Aortic smooth muscle cell (primary cell): ENCODE measurements at places on chromosomes 7 and 10. TPM values are rescaled to one million over a fixed set of nuclear protein-coding genes. Genes with fewer than 3 reads are reported as not detected.

SFTPA1 gene
- not detected in 2 replicates for total RNA-seq

CDK13 gene
- 41.6 and 50.4 TPM in 2 replicates for total RNA-seq

CUL2 gene
- 25.5 and 27.3 TPM in 2 replicates for total RNA-seq

BMPER gene
- 5.9 and 13.2 TPM in 2 replicates for total RNA-seq

TMEM213 gene
- not detected in 2 replicates for total RNA-seq

LMOD2 gene
- not detected in 2 replicates for total RNA-seq

PDAP1 gene
- total RNA-seq: 45.3 and 47.7 TPM in 2 replicates

CCL24 gene
- total RNA-seq: not detected in 2 replicates

ZNF467 gene
- total RNA-seq: 0.26 and 2.5 TPM in 2 replicates

VPS26A gene
- 27.3 and 35.2 TPM in 2 replicates for total RNA-seq

CYCS gene
- total RNA-seq: 32.3 and 37.5 TPM in 2 replicates

WDR86 gene
- total RNA-seq: 0.06 and 0.26 TPM in 2 replicates

MNX1 gene
- total RNA-seq: not detected in 2 replicates

OR2A42 gene
- 0.06 TPM in 1 of 2 replicates, not detected in the other for total RNA-seq

ASB10 gene
- total RNA-seq: not detected in 2 replicates

RGS10 gene
- total RNA-seq: 34.9 and 46.2 TPM in 2 replicates

TRIM50 gene
- not detected in 2 replicates for total RNA-seq

CTTNBP2 gene
- 1.5 and 1.9 TPM in 2 replicates for total RNA-seq

FAM25C gene
- total RNA-seq: not detected in 2 replicates

SPRN gene
- total RNA-seq: 0.12 and 0.13 TPM in 2 replicates

PDZD7 gene
- total RNA-seq: 3.3 and 3.4 TPM in 2 replicates

MDFIC gene
- 31.0 and 36.6 TPM in 2 replicates for total RNA-seq

ERVW-1 gene
- total RNA-seq: not detected in 2 replicates

PDE1C gene
- total RNA-seq: 0.56 and 0.92 TPM in 2 replicates

ADAMTS14 gene
- total RNA-seq: 3.7 and 5.1 TPM in 2 replicates

HMX2 gene
- total RNA-seq: not detected in 2 replicates

SLC26A5 gene
- not detected in 2 replicates for total RNA-seq

TPST1 gene
- total RNA-seq: 56.8 and 59.1 TPM in 2 replicates

IL6 gene
- 4.2 and 6.7 TPM in 2 replicates for total RNA-seq

VAX1 gene
- total RNA-seq: not detected in 2 replicates

PTF1A gene
- not detected in 2 replicates for total RNA-seq

SPDYE8 gene
- not detected in 2 replicates for total RNA-seq

UFSP1 gene
- 3.1 and 4.9 TPM in 2 replicates for total RNA-seq

FRAT1 gene
- 1.7 and 2.1 TPM in 2 replicates for total RNA-seq

CYP2E1 gene
- 0.40 and 0.56 TPM in 2 replicates for total RNA-seq

SCART1 gene
- 3.3 TPM in 2 replicates for total RNA-seq
